ENCODE measurements at places on chromosomes 3 and 15.

DNA sequence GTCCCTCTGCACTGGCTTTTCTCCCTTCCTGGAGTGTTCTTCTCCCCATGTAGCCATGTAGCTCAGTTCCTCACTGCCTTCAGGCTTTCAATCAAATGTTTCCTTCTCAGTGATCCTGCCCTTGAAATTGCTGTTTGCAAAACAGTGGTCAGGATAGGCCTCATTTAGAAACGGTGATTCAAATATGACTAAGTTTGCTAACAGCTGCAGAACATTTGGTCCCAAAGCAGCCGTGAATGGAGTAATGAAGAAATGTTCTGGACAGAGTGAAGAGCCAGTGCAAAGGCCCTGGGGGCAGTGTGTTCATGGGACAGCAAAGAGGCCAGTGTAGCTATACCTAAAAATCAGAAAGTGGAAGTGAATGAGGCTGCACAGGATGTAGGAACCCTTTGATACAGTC, 223.4 kb downstream of the FEZF2 start:
- no peak for DNase-seq

GRCh38 chr3:43709022-43709421, 18.3 kb downstream of the ABHD5 start:
- DNase-seq = peak; percentile 89

DNA sequence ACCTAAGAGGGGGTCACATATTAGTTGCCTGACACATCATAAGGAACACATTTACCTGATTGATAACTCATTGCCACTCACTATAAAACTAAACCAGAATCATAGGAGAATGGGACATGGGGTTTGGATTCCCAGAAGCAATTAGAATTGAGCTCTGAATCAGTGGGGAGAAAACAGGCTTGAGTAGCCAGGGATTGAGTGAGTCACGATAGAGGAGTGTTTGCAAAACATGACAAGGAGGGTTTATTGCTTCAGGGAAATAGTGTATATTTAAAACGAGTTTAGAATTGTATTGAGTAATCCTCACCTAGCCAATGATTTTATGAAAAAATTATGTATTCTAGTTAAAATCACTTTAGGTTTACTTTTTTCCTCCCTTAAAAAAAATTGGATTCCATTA, 101.1 kb upstream of the THRB start:
- no peak for DNase-seq

DNA sequence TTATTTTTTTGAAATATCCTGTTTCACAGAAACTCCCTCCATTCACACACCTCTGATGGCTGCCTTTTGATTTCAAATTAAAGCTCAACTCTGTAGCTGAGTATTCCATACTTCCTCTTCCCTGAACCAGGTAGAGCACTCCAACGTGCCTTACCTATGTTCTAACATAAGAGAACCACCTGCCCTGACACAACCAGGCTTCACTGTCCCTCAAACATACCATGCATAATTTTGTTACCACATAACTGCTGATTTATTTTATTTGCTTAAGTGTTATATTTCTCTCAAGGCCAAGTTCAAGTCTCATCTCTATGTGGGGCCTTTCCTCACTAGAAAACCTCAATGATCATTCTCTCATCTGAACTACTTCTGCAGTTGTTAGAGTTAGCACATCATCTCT, 209.7 kb downstream of the P3H2 start:
- no peak for DNase-seq

DNA sequence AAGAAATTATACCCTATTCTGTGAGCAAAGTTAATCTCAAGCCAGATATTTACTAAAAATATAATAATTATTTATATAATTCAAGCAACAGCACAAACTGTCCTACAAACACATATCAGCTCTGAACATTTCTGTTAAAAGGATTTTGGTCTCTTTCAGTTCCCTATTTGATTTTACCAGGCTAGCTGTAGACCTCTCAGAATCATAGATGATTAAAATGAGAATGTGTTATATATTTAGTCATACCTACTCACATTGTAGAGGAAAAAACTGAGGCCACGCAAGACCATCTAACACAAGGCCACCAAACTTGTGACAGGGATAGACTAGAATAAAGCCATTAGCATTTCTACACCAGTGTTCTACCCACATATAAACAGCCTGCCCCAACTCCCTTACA, 28.5 kb downstream of the ACKR4 start:
- no peak for DNase-seq

DNA sequence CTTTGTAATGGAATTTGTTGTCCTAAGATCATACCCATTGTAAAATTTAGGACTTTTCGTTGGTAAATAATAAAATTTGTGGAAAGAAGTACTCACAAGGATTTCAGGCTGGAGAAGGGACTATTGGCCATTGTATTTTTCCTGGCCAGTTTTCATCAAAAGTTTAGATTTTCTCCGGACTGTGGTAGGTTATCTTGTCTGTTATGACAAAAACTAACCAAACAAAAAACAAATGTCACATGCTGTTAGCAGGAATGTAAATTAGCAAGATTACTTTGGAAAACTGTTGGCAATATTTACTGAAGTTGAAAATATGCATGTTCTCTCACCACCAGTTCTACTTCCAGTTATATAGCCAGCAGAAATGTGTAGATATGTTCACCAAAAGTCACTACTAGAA, 27.8 kb downstream of the PDE8A start:
- DNase-seq = no peak

Data from inflammatory macrophage treated with lipopolysaccharide for 4 hours (primary cell).